ENCODE measurements at places on chromosomes 6 and 20. TPM values are rescaled to one million over a fixed set of nuclear protein-coding genes. Genes with fewer than 3 reads are reported as not detected.

The GCNT2 gene
- 38.1 TPM for total RNA-seq

The NKX2-2 gene
- not detected for total RNA-seq

The IP6K3 gene
- not detected for total RNA-seq

The CCN5 gene
- total RNA-seq = not detected

Data from B cell (primary cell).